ENCODE measurements at places on chromosomes 13 and 19.

DNA sequence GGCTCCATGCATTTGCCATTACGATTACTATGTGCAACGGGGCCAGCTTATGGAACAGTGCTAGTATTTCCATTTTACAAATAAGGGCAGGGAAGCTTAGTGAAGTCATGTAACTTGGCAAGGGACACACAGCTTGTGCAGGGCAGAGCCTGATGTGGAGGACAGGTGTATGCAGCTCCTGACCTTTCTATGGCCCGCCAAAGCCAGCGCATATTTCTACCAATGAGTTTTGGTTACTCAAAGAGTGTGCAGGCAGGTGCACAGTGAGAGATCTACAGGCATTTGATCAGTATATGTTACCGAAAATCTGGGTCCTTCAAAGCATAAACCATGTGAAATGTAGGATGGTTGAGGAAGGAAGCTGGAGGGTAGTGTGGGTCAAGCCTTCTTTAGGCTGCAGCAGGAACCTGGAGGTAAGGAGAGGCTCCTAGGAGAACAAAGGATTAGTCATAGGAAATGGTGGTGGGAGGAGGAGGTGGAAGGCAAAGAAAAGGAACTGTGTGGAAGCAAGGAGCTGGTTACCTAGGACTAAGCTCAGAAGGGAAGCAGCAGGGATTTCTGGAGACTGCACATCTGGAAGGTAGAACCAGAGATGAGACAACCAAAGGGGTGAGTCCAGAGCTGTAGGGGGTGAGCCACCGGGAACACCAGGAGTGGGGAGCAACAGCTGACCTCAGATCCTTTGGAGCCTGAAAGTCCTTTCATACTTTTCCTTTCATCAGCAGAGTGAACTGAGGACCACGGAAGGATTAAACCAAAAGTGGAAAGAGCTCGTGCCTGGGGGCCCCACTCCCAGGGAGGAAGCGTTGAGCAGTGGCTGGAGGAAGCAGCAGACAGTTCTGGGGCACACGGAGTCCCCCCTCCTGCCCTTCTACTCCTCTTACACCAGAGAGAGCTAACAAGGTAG, 4.2 kb upstream of the PDX1 start:
- DNase-seq = peak; percentile 24

DNA sequence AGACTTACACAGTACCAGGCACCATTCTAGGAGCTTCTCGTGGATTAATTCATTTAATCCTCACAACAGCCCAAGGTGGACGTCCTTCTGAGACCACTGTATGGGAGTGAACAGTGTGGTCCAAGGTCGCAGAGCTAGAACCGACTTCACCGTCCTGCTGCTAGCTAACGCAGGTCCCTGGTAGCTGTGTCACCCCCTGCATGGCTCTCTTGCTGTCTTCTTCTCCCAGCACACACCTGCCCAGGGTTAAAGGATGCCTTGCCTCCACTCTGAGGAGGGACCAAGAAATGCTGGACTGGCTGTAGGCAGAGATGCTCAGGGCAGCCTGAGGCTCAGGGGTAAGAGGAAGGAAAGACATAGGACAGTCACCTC, 3.0 kb downstream of the AKT2 start:
- no peak for DNase-seq

- DNase-seq = peak; percentile 91
These were observed 219.9 kb upstream of the IRS2 start for GRCh38 chr13:110006304-110006703.

DNA sequence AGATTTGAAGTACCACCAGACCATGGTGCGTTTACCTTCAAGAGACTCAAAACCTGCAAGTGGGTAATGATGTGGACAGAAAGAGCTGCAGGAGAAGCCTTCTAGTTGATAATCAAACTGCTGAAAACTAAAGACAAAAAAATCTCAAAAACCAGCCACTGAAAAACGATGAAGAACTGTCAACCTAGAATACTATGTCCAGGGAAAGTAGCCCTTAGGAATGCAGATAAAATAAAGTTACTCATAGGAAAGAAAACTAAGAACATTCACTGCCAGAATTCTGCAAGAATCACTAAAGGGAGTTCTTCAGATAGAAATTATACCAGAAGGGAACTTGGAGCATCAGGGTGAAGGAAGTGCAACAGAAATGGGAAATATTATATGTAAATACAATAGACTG, 5.3 kb downstream of the ZNF470 start:
- DNase-seq = no peak

GRCh38 chr13:102692491-102692826, 2.4 kb downstream of the METTL21C start:
- DNase-seq = no peak

GRCh38 chr19:793806-794205, 3.4 kb upstream of the PTBP1 start:
- no peak for DNase-seq

- DNase-seq = peak; percentile 86
These were observed 25.7 kb downstream of the NOVA2 start for GRCh38 chr19:45947926-45948325.

DNA sequence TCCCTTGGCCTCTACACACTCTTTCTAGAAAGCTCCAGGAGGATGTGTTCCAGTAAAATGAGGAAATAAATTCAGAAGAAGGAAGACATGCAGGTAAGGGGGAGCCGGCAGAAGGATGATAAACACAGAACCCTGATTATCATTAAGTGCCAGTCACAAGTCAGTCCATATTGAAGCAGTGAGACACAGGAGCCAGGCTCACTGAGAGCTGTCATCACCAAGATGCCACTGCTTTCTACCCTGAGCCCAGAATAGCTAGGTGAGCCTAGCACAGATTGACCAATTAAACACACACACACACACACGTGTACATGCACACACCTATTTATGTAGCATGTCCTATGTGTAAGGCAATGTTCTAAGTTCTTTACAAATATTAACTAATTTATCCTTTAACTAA, 211.4 kb upstream of the IPO5 start:
- no peak for DNase-seq

DNA sequence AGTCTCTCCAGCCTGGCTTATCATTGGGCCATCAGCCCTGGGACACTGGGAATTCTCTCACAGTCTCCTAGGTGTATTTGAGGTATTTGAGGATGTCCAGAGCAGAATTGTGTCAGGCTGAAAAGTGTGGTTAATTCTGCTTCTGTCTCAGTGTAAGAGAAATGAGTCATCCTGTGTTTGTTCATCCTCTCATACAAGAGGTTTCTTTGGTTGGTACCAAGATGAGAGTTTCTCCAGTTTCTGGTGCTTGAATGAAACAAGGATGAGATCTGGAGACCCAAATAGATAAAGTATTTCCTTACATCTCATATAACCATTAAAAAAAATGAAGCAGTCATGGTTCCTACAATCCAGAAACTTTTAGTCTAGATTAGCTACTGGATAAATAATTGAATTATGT, 7.7 kb downstream of the ZNF253 start:
- peak; percentile 27 for DNase-seq

GRCh38 chr13:44293908-44294735, 79.5 kb upstream of the SERP2 start:
- peak; percentile 22 for DNase-seq

- DNase-seq = no peak
These were observed 23.2 kb downstream of the ZIC5 start for GRCh38 chr13:99948411-99948810.

DNA sequence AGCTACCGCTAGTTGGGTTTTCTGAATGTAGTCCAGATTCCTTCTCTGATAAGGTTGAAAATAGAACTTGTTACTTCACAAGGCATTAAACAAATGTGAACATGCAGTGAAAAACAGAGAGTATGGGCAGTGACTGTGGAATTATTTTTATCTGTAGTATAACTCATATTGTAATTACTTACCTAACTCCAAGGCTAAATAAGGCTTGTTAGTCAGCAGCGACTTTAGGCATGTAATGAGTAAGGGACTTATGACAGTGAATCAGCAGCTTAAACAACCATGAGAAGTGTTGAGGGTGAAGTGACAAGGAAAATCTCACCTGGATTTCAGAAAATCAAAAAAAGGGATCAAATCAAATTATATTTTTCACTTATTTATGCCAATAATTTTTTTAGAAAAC, 1719.5 kb upstream of the MIR17HG start:
- no peak for DNase-seq

GRCh38 chr13:113014752-113015745, 46.0 kb downstream of the MCF2L start:
- DNase-seq = no peak

GRCh38 chr13:43905435-43906031, 25.8 kb downstream of the LACC1 start:
- peak; percentile 64 for DNase-seq

DNA sequence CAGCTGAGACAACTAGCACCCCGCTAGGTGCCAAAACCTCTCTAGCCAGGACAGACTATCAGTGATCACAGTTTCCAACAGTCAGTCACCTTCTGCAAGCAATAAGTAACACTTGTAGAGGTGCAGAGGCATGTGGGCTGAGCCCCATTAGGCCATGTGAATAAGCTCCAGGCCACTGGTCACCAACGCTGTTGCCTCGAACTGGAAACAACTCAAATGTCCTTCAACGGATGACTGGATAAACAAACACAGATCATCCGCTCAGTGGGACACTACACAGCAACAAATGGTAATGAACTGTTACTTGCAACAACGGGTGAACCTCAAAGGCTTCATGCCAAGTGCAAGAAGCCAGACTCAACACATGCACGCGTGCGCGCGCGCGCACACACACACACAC, 27.5 kb upstream of the TMEM160 start:
- no peak for DNase-seq

GRCh38 chr19:2561221-2561620, 85.3 kb downstream of the GADD45B start:
- no peak for DNase-seq

GRCh38 chr13:90769387-90769786, 578.1 kb upstream of the MIR17HG start:
- no peak for DNase-seq

- no peak for DNase-seq
These were observed 410.2 kb downstream of the TBC1D4 start for GRCh38 chr13:75071796-75072195.

DNA sequence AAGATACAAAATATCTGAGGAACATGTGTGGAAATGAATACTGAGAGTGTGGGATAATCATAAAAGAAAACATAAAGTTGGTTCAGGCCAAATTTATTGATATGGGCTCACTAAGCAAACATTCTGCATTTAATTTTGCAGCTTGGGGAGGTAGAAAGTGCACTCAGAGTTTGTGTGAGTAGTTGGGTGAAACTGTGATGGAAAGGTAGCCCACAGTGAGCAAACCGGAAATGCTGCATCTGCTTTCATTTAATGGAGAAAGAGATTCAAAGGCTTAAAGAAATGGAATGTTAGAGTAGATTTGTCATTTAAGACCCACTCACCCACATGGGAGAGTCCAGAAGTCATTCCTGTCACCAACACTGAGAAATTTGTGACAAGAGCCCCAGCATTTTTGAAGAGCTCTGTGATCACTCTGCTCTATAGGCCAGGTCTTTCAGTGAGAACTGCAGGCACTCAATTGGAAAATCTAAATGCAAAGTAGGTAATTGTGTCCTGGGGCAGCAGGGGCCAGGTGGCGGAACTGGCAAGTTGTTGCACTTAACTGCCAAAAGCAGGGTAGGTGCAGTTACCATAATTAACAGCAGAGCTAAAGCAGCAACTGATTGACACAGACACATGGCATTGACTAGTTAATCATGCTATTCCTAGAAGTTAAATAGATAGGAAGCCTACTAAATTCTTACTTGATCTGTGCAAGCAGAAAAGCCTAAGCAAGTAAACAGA, 1228.3 kb upstream of the PCDH20 start:
- DNase-seq = no peak

GRCh38 chr19:8476524-8476923, 25.9 kb downstream of the PRAM1 start:
- no peak for DNase-seq

DNA sequence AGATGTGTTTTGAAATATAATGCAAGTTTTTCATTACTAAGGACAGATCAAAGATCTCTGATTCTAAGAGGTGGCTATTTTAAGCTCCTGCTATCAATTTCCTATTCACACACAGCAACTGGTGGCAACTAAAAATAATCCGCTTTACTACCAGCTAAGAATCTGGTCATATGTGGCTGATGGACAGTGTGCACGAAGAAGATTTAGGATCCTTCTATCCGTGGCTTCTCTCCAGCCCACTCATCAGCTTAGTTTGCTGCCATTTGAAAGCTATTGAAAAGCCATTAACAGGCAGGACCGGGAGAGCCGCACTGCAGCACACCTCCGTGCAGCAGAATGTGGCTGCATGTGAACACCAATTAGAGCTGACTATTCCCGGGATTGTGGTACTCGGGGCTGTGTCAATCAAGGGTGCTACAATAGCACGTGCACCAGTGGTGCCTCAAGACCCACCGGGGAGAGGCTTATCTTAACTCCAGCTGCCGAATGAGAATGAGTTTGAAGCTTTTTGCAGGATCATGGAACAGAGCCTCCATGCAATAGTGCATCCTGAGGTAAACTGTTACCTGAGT, at the start of gene MYO16:
Gene MYO16, plus strand, starts transcription at position 431 of the 572 bp plus-strand sequence. CDS start 234 bp downstream, outside the sequence.
- DNase-seq = no peak

DNA sequence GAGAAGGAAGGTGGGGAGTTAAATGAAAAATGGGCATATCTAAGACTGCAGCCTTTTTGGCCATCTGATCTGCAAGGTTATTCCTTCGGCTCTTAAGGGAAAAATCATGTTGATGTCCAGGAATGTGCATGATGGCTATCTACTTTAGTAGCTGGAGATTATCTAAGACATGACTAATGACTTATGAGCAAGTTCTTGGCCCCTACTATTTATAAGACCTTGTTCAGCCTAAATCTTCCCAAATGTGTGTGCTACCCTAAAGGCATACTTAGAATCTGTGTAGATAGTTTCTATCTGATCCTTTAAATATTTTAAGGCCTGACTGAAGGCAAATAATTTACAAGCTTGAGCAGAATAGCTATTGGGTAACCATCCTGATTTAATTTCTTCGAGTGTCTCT, 41.8 kb upstream of the CD177 start:
- peak; percentile 71 for DNase-seq

- no peak for DNase-seq
These were observed 3.2 kb downstream of the CEACAM5 start for GRCh38 chr19:41711376-41712261.

DNA sequence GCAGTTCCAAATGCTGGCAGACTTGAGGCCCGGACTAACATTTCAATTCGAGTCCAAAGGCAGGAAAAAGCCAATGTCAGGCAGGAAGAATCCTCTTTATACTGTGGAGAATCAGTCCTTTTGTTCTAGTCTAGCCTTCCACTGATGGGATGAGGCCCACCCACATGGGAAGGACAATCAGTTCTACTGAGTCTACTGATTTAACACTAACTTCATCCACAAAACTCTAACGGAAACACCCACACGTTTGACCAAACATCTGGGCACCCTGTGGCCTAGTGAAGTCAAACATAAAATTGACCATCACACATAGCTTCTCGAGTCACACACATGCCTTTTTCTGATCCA, 100.3 kb downstream of the UBL3 start:
- DNase-seq = no peak

GRCh38 chr13:40982772-40983171, 36.3 kb downstream of the ELF1 start:
- DNase-seq = peak; percentile 16

Data from M059J (cell line).